ENCODE measurements at places on chromosomes 13 and 19.
A peak's percentile ranks its signal among the peaks of the same experiment; 100 is the strongest.

GRCh38 chr13:21837841-21838551, 167.1 kb downstream of the FGF9 start:
- DNase-seq, result no peak

DNA sequence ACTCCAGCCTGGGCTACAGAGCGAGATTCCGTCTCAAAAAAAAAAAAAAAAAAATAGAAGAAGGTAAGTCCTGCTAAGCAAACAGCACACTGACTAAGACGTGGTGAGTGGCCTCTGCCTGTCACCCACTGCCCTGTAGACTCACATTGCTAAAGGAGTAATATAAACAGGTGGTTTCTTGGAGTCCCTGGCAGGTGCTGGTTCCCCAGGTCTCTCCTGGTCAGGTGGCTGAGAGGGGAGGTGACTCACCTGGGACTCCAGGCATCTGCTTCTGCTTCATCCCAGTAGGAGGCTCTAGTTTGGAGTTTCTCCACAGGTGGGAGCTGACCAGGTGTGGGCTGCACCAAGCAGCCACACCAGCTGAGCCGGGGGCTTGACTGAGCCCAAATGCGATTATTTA, at the start of gene OR10H1:
Gene OR10H1, minus strand, starts transcription at position 359 of the 400 bp plus-strand sequence. CDS start 7,627 bp downstream, outside the sequence.
- no peak for DNase-seq

GRCh38 chr19:50649433-50650391, at the start of gene C19orf81:
Gene C19orf81, plus strand, starts transcription at chr19:50649445. Its CDS starts 0 bp downstream, at chr19:50649445.
- DNase-seq, result no peak

DNA sequence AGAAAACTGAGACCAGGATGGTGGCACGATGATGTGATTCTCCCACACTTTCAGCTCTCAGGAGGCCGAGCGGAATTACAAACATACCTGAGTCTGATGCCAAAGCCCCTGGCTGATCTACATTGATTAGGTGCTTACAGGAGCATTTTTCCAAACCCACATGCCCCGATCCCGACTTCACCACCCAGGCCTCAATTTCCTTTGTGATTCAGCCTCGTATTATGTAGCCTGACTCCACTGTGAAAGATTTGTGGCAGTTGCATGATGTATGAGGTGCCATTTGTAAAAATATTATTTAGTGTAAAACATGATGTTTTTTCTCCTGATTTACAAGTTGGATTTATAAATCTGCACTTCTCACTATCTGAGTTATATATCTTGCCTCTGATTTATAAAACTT, 118.0 kb downstream of the TSHZ3 start:
- no peak for DNase-seq

DNA sequence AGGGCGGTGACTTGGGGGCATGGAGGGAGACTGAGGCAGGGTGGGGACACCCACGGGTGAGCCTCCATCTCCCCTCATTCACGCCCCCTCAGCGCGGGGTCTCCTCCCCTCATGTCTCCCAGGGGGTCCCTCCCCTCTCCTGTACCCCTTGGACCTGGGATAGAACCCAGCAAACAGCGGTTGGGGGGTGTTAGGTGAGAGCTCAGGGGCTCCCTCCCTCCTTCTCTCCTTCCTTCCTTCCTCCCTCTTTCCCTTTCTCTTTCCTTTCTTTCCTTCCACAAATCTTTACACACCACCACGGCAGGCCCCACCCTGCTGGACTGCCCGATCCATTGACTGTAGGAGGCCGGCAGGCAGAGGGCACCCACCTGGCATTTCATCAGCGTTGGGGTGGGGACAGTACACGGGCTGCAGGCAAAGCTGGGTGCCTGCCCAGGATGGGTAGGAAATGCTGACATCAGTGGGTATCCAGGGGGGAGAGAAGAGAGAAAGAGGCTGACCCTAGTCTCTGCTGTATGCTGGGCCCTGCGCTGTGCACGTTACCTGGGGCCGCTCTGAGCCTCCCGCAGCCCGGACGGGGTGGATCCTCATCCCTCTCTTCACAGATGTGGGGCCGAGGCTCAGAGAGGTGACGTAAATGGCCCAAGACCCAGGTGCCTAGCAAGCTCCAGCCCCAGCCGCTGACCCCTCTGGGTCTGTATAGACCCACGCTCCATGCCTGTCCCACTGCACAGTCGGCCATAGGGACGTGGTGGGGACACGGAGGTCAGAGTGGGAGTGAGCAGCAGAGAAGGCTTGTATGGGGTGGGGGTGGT, 3.5 kb downstream of the SSC5D start:
- DNase-seq, result no peak

DNA sequence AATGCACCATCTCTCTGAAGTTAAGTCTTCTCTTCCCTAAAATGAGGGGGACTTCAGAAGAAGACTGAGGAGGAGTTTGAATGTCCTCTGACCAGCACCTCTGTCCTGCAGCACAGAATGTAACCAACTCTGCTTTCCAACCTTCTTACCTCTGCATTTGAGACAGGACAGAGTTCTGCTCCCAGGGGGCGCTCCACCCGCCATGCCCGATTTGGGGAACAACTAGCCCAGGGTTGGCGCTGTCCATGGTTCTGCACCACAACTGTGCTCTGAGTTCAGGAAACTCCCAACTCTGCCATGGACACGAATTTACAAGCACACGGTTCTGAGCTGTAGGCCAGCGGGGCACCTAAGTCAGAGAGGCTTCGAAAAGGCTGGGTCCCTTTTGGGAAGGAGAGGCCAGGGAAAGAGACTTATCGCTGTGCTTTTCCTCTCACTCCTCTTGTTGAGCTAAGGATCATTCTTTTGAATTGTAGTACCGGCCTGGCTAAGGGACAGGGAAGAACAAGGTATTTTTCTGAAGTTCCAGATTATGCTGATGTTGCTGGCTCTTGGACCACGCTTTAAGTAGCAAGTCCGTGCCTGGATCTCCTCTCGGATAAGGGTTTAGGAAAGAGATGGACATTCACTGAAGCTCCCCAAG, 22.2 kb downstream of the SIGLEC5 start:
- DNase-seq, result peak; percentile 81

DNA sequence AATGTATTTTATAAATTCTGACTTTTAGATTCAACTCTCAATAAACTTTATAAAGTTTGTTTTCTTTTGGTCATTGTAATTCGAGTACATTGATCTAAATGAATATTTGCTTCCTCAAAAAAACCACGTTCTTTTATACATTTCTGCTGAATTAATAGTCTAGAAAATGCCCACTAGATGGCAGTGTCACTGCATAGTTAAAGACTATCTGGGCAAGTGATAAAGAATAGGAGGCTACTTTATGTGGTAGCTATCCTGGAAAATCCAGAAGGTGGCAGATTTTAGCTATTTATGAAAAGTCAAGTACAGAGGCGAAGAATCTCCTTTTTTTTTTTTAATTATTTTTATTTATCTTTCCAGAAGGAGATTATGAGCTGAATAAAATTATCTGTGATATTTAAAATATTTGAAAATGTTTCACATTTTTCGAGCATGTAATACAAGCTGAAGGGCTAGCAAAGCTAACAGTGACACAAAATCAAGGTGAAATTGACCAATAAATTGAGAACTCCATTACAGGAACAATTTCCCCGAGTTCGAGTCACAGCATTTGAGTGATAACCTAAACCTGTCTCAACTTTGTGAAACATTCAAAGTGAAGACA, 221.8 kb downstream of the OLFM4 start:
- DNase-seq, result no peak

- no peak for DNase-seq
Measured at GRCh38 chr19:48629599-48630295, 7.4 kb downstream of the DBP start.

DNA sequence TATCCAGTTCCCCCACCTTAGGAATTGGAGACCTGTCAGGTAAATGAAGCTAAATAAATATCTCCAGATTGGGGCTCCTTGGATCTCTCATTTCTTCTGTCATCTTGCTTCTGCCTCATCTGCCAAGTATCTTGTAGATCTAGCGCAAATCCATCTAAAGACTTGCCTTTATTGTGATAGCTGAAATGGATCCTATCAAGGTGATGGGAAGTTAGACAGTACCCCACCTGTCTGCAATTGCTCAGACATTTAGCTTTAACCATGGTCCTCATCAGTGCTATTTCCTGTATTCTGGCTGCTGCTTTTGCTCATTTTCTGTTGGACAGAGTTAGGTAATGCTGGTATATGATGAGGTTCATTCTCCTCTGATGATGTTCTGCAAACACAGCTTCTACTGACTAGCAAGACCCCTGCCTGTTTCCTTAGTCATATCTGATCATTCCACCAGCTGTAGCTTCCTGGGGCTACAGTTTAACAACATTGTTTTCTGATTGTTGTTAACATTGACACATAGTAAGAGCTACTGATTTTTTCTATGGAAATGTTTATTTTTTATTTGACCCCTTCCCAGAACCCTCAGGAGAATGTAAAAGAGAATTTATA, 340.0 kb downstream of the DCT start:
- DNase-seq, result no peak

- DNase-seq, result no peak
Measured at GRCh38 chr13:106382534-106382933, 152.9 kb downstream of the EFNB2 start.

GRCh38 chr19:56138069-56138468, 3.0 kb upstream of the ZNF444 start:
- no peak for DNase-seq

- no peak for DNase-seq
Measured at GRCh38 chr19:34314437-34315313, 50.3 kb upstream of the GPI start.

- DNase-seq, result no peak
Measured at GRCh38 chr19:41355035-41355434, 1.3 kb upstream of the TGFB1 start.

- DNase-seq, result no peak
Measured at GRCh38 chr13:22789027-22789593, 391.7 kb upstream of the SGCG start.

GRCh38 chr13:48636550-48636949, 17.2 kb upstream of the CYSLTR2 start:
- DNase-seq, result no peak

- DNase-seq, result no peak
Measured at GRCh38 chr13:107322228-107322627, 754.3 kb upstream of the ARGLU1 start.

DNA sequence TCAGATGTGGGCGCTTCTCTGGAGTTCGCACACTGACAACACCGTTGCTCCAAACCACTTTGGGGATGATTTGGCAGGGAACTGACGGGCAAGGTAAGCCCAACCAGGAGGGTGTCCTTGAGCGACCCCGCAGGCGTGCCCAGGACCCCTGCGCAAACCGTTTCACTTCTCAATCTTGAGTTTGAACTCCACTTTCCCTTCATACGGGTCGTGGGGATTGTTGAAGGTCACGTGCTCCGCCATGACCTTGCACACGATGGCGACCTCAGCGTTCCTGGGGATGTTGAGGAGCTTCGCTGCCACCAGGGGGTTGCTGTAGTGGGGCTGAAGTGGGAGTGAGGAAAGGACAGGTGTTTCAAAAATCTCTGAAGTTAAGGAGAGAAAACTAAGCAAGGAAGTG, 8.8 kb downstream of the ATP4B start:
- no peak for DNase-seq

DNA sequence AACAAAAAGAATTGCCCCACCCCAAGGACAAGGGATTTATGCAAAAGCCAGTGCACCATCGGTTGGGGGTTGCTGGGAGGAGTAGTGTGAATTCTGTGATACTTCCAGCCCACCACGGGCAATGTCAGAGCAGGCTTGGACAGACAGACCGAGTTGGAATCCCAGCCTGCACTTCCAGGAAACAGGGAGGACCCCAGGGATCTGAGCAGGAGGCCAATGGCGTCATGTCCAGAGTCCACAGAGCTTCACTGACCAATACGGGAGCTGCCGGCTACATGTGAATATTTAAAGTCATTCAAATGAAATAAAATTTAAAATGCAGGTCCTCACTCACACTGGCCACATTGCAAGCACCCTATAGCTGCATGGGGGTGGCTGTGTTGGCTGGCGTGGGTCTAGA, 10.9 kb downstream of the ZNRF4 start:
- DNase-seq, result no peak

GRCh38 chr19:57099199-57099661, 20.6 kb upstream of the USP29 start:
- peak; percentile 68 for DNase-seq

DNA sequence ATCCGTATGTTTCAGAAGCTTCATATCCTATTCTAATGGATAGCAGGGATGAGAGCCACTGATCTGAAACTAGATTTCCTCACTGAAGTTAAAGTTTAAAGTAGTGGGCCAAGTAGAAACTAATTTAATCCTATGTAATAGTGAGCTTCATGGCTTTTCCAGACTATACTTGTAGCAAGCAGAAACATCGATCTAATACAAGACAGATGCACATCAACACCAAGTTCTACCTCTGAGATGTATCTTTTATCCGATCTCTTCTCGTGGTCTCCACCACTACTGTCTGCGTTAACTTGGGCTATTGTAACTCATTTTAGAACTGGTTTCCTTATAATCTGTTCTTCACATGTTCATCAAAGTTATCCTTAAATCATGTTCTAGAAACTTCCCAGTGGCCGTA, 3.1 kb downstream of the ERCC5 start:
- no peak for DNase-seq

DNA sequence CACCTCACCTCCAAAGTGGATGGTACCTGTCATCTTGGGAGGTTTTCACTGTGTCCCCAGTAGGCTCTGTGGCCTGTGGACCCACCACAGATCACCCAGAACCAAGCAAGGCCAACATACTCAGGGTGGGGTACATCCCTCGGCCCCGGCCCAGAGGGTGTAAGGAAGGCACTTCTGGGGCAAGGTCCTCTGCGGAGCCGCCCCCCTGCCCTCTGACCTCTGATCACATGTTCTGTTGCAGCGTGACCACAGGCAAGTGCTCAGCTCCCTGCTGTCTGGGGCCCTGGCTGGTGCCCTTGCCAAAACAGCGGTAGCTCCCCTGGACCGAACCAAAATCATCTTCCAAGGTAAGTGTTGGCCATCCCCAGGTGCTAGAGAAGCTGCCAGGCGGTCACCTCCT, 36.7 kb downstream of the TMEM161A start:
- no peak for DNase-seq

DNA sequence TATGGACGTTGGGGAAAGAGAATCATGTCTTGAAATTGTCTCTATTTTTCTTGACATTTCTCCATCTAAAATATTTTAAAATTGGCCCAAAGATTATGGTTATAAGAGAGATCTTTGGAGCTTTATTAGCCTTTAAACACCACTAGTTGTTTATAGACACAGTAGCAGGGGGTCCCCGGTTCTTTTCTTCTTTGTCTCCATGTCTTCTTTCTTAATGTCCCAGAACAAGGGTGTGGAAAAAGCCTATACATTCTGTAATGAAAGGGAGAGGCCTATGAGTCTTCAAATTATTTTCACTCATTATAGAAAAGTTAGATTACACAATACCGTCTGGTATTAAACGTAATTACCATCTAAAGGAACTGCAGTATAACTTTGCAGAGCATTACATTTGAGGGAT, 300.0 kb downstream of the NALCN start:
- DNase-seq, result no peak
